GM19239 (cell line): ENCODE measurements at places on chromosomes 4 and X.

GRCh38 chrX:49089553-49089952, 9.9 kb upstream of the WDR45 start:
- no peak for DNase-seq

- no peak for DNase-seq
Measured at GRCh38 chr4:150244600-150244999, 166.4 kb downstream of the DCLK2 start.

GRCh38 chr4:71132486-71132885, 139.0 kb downstream of the DCK start:
- no peak for DNase-seq

DNA sequence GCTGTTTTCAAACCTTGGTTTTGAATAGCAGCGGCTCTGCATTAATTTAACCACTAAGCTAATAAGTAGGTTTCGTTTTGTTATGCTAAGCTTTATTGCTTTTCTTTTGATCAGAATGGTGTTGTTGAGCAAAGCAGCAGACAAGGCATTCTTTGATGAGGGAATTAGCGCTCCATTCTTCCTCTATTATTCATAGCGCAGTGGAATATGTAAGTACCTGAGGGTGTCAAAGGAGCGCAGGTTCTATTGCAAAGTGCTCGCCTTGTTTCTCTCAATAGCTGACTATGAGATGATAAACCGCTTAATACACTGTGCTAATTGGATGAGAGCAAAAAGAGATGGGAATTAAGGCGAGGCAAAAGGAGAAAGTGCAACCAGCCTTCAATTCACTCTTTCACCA, 16.3 kb downstream of the ARX start:
- DNase-seq = no peak

DNA sequence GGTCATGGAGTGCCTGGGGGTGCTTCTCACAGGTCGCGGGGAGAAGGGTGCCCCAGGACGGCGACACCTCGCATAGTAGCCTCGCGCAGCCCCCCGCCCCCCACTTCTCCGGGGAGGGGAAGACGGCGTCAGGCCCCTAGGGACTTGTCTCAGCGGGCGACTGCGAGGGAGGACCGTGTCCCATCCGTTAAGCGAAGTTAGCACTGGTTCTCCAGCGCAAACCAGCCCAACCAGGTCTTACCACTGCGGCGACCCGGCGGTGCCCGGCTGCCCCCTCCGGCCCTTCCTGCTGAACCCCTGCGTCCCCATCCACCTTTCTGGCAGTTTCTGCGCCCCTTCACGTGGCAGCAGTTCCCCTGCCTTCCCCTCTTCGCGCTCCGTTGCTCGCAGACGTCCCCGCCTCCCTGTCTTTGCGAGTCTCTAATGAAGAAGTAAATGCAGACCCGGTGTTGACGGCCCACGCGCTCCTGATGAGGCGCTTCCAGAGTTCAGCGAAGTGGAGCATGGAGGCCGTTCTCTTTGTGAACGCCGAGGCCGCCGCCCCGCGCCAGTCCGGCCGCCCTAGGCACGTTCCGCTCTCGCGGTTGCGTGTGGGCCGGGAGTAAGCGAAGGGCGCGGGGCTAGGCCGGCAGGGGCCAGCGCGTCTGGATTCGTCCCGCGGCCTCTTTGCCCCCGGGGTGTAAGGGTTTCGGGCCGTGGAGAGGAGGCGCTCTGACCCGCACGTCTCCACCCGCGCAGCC, 3.0 kb downstream of the SLIT2 start:
- no peak for DNase-seq

DNA sequence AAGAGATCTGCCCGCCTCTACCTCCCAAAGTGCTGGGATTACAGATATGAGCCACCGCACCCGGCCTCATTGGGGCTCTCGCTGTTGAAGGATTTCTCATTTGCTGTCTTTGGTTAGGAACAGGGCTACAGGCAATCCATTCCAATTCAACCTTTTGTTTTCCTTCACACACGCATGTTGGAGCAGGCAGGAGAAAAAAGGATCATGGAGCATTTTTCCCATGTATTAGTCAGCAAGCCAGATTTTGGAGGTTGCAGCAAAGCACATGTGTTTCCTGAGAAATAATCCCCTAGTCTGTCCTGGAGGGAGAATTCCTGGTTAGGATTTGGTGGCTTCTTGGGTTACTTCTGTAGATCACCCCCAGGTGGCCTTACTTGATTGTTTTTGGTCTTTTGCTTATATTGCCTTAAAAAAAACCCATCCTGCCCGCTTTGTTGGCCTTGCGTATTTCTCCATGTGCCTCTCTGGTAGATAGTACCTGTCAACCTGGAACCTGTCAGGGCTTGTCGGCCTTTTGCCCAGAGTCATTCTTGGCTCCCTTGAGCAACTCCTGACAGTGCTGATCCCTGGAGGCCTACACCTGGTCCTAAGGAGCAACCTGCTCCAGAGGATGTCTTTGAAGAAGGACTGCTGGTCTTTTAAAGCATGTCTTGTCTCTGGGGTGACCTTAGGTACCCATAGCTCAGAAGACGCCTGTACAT, 82.4 kb upstream of the CLCN4 start:
- DNase-seq = no peak

GRCh38 chrX:55640854-55641253, 17.7 kb downstream of the FOXR2 start:
- no peak for DNase-seq

DNA sequence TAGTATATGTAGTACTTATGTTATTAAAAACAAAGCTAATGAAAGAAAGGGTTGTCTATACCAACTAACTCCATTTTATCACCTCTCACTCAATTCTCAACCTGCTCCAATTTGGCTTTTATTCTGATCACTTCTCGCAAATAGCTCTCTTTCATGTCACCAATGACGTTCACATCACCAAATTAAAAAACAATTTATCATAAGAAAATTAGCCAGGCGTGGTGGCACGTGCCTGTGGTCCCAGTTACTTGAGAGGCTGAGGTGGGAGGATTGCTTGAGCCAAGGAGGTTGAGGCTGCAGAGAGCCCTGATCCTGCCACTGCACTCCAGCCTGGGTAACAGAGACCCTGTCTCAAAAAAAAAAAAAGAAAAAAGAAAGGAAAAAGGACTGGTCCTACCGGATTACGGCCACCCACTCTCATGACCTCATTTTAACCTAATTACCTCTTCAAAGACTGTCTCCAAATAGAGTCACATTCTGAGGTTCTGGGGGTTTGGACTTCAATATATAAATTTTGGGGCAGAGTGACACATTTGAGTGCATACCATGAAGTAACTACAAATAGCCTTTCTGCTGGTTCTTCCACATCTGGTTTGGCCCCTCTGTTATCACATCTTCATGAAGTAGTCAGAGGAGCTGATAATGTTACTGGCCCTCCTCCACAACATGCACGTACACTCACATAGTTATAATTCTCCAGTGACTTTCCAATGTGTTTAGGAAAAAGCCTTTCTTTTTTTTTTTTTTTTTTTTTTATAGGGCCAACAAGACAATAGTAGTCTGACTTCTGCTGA, 15.8 kb upstream of the RBMX start:
- no peak for DNase-seq

DNA sequence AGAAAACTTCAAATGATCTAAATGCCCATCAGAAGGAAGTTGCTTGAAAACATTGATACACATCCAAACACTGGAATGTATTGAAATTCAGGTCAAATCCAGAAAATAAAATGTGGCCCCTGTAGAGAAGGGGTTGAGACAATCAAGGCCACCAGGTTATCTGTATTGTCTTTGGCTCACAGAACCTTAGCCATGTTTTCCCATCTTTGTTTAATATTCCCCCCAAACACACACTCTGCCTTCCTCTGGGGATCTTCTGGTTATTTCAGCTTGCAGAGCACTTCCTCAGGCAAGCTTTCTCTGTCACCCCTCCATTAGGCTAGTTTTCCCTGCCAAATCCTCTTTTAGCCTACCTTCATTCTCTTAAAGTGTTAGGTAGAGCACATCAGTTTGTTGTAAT, 30.5 kb downstream of the PAGE2 start:
- DNase-seq = no peak

- DNase-seq = no peak
Measured at GRCh38 chr4:141473952-141474351, 162.4 kb upstream of the IL15 start.

GRCh38 chrX:29948653-29949052, 266.7 kb upstream of the MAGEB2 start:
- no peak for DNase-seq

DNA sequence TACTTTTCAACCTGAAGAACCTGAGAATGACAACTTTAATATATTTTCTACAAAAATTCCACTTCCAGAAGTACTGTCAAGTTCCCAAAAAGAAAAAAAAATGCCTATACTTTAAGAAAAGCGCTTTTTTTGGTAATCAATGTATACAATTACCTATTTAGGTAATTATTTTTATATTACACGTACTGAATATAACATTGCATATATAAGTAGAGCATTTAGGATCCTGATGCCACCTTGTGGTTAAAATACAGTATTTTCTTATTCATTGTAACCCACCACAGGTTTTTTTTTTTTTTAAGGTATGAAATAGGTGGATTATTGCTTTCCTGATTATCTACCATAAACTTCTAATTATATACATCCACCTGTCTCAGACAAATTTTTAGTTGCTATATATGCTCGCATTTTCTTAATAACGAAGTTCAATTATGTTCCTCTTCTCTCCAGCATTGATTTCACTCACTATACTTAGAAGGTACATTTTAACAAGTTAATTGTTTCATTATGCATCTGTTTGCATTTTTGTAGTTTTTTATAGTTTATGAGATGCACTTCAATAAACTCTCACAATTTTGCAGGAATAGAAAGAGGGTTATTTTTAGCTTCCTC, 5.2 kb downstream of the MAP9 start:
- no peak for DNase-seq

DNA sequence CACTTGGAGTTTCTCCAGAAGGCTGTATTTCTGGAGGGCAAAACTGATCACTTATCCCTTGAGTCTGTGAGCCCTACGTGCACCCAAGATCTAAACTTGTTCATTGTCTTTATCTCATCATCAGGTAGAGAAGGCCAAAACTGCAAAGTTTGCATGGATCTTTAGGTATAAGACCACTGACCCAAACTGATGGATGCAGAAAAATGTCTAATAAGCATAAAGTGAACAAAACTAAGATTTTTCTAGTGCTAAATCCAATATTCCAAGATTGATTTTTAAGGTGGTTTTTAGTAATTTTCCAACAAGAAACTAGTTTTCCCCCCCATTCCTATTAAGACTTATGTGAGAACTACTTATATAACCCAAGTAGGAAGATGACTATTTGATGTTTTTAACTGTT, 2.0 kb downstream of the TMSB15A start:
- DNase-seq = no peak

DNA sequence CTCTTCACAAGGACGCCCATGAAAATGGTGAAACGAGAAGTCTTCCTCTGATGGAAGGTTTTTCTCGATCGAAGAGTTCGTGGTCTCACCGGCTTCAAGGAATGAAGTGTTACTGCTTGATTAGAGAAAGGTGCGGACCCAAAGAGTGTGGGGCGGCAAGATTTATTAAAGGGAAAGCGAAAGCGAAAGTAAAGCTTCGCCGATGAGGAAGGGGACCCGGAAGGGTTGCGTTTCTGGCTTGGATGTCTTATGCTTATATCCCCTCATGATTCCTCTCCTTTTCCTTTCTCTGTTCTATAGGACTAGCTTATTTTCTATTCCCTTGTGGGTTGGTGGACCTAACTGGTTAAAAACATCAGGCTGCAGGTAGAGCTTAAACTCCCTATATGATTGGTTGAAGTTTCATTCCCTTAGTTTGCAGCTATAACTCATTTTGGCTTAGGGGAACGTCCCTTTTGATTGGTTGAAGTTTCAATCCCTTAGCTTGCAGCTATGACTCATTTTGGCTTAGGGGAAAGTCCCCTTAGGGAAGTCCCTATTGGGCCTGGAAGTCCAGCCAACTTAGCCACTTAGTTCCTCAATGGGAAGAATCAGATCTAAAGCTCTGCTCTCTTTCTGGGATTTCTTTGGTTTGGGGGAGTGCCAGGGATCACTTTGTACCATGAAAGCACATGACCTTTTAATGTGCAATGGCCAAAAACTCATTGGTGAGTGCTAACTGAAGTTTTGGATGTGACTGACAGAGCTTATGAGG, 1025.0 kb upstream of the PCDH10 start:
- DNase-seq = no peak

GRCh38 chr4:86847571-86847970, 1.6 kb downstream of the SLC10A6 start:
- no peak for DNase-seq

DNA sequence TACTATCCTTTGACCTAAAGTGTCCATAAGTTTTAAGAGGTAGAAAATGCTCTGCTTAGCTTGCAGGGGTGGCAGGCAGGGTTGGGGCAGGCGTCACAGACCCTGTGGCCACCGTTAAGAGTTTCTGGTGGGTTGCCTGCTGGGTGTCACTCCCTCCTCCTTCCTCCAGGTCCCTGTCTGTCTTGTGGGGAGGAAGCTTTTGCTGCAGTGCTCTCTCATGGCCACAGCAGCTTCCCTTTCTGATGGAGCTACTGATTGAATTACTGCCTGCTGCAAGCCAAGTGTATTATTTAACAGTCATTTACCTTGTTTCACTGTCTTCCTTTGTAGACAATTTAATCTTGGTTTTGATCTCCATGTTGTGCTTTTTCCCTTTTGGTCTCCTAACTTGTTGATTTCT, 384.6 kb downstream of the IDS start:
- DNase-seq = no peak

- no peak for DNase-seq
Measured at GRCh38 chr4:133148690-133149363, at the start of gene PCDH10. TSS of gene PCDH10 (plus strand) at chr4:133149294. CDS start at chr4:133150141, 847 bp downstream.

DNA sequence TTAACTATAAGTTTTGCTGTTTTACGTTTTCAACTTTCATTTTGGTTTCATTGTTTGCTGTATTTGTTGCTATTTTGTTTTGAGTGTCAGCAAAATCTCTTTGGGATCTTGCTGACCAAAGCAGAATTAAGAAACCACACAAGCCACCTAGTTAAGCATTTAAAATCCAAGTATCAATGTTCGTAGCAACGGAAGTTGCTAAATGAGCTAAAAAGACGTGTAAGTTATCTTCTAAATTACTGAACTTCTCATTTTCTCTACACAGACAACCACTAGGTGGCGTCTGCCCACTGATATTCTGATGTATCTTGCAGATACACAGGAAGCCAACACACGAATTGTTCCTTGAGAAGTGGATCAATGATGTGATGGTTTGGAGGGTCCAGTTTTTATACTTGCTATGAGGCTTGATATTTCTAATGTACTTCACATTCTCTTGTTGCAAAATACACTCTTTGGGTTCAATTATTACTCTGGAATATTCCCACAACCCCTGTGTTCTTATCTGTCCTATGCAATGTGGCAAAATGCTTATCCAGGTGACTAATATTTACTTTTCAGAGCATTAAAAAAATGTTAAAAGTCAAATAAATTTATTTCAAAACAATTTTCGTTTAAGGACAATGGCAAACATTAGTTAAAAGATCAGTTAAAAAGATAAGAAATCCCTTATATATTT, 250.5 kb downstream of the TECRL start:
- no peak for DNase-seq

- DNase-seq = no peak
Measured at GRCh38 chr4:13577660-13578059, 33.4 kb upstream of the NKX3-2 start.

DNA sequence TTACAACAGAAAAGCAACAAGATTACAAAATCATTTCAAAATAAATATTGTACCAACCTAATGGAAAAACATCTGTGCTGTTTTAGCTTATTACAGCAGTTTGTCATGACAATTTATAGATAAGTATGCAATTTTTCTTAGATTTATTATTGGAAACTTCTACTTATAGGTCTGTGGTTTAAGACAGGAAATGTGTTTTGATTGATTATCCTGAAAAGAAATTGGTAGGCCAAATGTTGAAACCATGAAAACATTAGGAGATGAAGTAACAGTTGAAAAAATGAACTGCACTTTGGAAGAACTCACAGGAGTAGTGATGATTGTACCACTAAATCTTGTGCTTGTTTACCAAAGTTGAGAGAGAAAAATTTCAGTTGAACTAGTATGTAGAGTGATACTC, 162.2 kb upstream of the GIMD1 start:
- DNase-seq = no peak

GRCh38 chr4:52358883-52359321, 300.2 kb downstream of the USP46 start:
- DNase-seq = no peak
